Stimulated activated CD4-positive, alpha-beta T cell treated with anti-CD3 and anti-CD28 coated beads, Interleukin-2, amount 100 ng/mL, for 48 hours (primary cell): ENCODE measurements at places on chromosomes 1 and 21.

DNA sequence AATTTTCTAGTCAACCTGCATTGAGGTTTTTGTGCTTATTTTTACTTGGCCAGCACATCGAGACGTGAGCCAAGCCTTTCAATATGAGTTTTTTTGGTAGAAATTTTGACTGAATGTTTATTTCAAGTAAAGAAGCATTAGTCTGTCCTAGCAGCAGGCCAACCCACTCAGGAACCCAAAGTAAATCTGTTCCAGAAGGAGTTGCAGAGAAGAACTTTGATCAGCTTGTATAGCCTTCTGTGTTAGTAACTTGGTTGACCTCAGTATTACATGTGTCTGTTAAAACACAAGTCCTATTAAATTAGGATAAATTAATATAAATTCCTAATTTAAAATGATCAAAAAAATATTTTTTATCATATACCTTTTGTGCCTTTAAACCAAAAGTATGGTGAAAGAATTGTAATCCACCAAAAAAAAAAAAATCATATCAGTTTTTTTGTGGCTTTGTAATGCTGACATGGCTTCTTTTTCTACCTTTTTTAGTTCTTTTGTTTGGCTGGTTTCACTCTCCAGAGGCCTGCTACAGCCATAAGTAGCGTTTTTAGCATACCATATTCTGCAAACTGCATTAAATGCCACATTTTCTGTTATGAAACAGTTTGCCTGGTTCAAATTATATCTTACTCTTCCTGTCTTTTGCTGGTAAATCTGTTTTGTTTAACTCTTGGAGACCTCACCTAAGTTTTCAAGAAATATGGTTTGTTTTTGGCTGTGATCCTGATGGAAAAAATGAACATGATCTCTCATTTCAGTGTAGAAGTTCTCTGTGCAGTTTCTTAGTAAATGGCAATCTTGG is 39.5 kb downstream of the ATF6 start:
- no peak for DNase-seq

DNA sequence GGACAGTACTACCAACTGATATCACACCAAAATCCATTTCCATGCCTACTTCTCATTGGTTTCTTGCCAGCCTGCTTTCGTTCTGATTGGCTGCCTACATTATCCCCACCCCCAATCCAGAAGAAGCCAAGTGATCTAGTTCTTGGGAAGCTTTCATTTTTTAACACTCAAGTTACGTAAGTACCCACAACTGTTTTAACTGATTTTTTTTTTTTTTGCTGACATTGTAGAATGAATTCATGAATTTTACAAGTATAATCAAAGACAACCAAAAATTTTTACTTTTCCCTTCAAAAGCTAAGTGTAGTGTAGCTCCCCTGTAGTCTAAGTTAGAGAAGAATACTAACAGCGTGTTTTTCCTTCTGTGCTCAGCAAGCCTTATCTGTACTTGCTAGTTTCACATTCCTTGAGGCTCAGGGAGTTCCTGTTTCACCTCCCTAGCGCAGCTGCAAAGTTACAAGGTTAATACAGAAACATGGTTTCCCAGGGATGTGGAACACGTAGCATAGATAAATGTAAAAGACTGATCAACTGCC is at the start of gene SLC9C2:
SLC9C2 (minus strand) TSS at position 17 of the 536 bp plus-strand sequence. CDS start 1,296 bp downstream, outside the sequence.
- DNase-seq = no peak

- DNase-seq = no peak
Observed at GRCh38 chr1:5933050-5933449, 59.2 kb downstream of the NPHP4 start.

DNA sequence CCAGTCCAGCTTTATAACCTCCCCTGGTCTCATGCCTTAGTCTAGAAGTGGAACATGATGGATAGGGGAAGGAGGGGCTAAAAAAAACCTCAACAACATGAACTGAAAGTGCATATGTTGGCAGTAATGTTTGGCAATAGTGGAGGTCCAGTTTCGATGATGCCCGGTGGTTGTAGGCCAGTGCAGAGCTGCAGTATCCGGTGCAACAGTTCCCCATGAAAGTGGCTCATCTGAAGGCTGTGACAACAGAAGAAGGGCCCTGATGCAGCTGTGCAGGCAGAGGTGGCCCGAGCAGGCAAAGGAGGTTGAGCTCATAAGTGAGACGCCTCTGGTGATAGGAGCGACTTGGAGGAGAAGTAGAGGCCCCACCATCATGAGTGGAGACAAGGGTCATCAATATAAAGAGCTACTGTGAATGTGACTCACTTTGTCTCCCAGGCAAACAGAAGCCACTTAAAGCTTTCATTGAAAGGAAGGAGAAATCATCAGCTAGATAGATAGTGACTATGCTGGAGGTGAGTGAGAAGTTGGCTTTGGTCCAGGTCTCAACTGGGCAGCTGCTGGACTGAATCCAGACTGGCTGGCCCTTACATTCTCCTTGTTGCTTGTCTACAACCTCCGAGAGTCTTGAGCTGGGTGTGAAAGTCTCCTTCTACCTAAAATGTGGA is 10.2 kb upstream of the CREG1 start:
- no peak for DNase-seq

DNA sequence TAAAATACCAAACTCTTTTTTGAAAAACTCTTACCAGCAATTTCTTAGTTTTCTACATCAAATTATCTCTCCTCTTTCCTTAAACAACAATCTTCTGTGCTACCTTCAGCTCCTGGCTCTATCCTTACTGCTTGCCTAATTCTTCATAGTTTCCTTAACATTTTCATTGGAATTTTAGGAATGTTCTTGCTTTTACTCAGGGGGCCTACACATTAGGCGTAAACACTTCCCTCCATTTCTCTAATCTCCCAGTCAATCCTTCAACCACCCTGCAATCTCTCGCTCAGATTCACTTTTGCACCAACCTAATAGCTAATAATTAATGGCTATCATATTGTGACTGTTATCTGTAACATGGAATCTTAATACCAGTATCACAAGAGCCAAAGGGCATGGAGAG is 50.1 kb downstream of the ADAMTS5 start:
- no peak for DNase-seq

DNA sequence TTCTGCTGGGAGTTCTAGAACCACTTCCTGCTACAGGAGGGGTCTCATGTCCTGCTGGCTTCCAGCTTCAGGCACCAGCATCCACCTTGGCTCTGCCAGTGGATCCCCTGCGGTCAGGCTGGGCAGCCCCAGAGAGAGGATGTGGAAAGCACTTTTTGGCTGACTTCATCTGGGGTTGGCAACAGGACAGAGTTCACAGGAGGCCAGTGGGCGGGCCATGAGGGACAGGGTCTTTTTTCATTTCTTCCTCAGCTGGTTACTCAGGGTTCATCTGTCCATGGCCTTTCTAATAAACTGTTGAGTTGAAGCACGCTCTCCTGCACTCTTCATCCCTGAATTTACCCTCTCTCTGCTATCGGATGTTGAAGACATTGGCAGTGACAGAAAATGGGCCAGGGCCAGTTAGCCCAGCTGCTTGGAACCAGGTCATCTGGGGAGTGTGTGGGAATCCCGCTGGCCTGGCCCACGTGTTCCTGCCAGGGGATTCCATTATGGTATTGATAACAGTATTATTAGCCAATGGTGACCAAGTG is 45.2 kb downstream of the RPS6KA1 start:
- no peak for DNase-seq

GRCh38 chr1:20367116-20367585 is 76.5 kb downstream of the VWA5B1 start:
- no peak for DNase-seq

- no peak for DNase-seq
Observed at GRCh38 chr1:232655028-232655745, 25.3 kb upstream of the SIPA1L2 start.

DNA sequence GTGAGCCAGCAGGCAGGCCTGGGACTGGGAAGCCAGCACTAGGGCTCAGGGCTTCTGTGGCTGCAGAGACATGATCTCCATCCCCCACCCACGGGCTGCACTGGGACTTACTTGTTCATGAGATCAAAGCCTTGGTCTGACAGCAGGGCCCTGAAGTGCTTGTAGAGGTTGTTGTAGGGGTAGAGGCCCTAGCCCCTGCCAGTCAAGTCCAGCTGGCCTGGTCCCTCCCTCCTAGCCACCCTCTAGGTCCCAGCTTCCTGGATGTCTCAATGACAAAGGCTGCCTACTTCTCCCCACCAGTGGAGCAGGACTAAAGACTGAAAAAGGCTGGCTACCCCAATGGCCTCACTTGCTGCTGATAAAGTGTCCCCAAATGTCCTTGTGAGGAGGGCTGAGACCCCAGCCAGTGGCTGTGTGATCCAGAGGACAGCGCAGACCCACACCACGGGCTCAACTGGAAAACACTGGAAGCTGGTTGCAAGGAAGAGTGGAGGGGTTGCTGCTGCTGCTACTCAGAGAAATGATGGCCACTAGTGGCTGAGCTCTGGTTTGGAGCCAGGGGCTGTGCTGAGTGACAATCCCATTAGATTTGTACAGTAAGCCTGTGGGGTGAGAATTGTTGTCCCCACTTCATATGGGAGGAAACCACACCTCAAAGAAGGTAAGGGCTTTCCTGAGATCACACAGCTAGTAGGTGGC is 1.4 kb downstream of the HTR1D start:
- no peak for DNase-seq

- DNase-seq = no peak
Observed at GRCh38 chr21:41924368-41924754, 29.5 kb downstream of the C2CD2 start.

DNA sequence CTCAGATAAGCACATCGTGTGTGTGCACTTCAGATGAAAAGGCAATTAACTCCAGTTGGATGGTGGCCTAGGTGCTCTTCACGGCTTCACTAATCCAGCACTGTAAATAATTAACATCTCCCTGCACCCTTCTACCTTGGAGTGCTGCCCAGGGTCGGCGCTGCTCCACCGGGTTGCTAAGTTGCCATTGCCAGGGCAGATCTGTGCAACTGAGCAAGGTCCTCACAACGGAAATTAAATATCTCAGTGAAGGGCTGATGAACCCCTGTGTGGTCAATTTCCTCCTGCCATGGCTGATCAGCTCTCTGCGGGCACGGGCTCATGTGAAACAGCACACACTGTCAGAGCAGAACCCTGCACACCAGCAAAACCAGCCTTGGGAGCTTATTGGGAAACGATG is 63.2 kb downstream of the SYDE2 start:
- no peak for DNase-seq

- no peak for DNase-seq
Observed at GRCh38 chr1:54310439-54311328, 95.5 kb downstream of the SSBP3 start.

DNA sequence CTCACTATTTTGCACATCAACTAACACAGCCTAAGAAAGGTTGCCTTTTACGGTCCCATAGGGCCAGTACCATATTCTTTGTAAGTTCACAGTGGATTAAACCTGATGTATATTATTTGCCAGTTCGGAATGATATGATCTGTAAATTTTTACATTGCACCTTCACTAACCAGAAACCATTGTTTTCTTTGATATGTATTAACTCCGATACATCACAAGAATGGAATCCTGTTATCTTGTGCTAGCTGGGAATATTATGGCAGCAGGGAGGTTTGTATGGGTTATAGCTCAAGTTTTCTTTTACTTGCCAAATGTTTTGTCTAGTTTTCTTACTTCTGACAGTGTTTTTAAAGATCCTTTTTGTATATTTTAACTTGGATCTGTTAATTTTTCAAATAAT is 51.4 kb upstream of the S1PR1 start:
- DNase-seq = no peak

- no peak for DNase-seq
Observed at GRCh38 chr1:60922304-60922703, 160.1 kb upstream of the NFIA start.

- no peak for DNase-seq
Observed at GRCh38 chr1:30117685-30118084, 605.7 kb downstream of the MATN1 start.

GRCh38 chr1:190169311-190170067 is 308.2 kb downstream of the BRINP3 start:
- DNase-seq = no peak

- no peak for DNase-seq
Observed at GRCh38 chr1:190377294-190377693, 100.4 kb downstream of the BRINP3 start.

GRCh38 chr1:10693497-10694273 is 102.8 kb downstream of the CASZ1 start:
- peak; percentile 28 for DNase-seq

DNA sequence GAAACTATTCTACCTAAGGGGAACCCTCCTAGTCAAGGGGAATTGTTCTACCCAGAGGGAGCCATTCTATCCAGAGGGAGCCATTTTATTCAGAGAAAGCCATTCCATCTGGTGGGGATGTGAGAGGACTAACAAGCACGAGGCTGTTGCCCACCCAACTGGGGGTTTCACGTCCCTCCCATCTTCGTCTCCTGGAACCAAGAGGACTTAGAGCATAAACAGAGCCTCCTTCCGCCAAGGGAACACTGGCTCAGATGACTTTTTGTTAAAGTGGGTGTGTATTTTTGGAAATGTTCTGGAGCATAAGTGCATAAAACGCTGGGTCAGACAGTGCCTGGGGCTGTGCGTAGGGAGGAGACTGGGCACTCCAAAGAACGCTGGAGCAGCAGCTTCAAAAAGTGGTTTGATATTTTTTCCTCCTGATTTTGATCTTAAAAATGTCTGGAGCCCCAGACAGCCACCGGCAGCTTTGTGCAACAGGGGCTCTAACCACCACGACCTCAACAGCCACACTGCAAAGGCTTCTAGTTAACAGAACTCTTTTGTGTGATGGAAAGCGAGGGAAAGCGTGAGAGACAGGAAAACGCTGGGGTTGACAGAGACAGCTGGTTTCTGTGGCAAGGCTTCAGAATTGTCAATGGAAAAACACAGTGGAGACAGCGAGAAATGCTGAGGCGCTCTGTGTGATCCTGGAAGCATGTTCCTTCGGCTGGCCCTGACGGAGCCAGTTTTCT is 363.6 kb upstream of the CAMK1G start:
- no peak for DNase-seq

GRCh38 chr1:219367496-219367895 is 193.8 kb downstream of the LYPLAL1 start:
- DNase-seq = no peak

DNA sequence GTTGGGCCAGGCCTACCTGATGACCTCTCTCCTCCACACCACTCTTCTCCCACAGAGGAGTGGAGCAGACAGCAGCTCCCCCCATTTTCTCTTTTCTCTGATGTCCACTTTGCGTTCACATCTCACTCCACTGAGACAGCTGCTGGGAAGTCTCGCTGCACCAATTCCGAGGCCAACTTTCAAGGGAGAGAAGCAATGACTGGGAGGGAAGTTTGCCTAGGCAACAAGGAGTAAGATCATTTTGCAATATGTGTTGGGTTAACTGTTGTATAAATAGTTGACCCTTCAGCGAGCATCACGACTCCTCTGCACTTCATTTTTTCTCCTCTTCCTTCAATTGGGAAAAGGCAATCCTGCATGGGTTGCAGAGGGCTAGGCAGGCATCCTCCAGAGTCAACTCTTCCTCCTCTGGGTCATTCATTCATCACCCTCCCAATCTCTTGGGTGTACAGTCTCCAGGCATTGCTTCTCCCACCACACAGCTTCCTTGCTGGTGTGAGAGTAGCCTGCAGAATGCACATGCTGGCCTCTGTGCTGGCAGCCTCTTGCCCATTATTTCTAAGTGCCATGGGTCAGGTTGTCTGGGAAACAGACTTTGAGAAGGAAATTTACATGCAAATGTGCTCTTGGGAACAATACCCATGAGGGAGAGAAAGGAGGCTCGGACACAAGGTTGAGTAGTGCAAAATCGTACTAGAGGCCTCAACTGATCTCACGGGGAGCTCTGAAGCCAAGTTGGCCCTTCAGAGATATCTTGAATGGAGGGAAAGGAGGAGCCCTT is 75.8 kb upstream of the BCAR3 start:
- DNase-seq = no peak
